ENCODE measurements at places on chromosomes 6 and 20.

DNA sequence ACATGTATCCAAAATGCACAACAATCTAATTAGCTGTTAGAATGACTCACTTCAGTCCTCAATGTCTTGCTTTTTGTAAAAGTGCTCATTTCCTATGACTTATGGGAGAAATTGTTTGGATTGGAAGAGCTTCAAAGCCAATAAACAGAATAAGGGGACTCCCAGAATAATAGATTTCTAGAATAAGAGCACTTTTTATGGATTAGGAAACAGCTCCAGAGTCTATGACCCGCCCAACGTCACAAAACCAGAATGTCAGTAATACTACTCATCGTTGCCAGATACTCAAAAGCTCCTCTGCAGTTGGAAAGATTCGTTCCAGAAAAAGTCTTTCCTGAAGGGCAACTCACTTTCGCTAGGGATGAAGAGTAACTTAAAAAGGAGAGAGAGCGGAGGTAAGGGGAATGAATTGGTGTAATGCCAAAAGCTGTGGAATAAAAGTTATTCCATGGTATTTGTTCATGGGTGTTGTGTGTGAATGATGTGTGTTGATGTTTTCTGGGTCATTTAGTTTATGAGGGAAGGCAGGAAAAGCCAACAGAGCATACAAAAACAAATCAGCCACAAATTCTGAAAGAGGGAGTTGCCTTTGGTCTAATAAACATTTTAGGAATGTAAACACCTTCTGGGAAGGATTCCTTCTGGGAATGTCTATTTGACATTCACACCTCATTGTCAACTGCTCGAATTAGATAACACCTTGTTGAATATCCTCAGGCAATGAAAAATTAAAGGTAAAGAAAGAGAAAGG is 64.6 kb downstream of the SYNE1 start:
- DNase-seq, result no peak

DNA sequence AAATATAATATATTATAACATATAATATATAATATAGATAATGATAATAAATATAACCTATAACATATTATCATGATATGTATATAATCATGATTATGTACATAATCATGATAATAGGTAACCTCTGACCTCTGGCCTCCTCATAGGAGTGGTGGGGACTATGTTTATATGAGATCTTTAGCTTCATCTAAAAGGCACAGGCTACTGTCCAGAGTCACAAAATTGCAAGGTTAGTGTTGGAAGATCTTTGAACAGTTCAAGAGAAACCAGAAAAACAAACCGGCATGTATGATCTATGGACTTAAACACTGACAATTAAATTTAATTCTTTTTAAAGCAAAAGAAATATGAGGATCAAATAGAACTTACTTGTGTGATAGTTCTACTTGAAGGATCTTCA is 55.7 kb upstream of the TINAG start:
- no peak for DNase-seq

DNA sequence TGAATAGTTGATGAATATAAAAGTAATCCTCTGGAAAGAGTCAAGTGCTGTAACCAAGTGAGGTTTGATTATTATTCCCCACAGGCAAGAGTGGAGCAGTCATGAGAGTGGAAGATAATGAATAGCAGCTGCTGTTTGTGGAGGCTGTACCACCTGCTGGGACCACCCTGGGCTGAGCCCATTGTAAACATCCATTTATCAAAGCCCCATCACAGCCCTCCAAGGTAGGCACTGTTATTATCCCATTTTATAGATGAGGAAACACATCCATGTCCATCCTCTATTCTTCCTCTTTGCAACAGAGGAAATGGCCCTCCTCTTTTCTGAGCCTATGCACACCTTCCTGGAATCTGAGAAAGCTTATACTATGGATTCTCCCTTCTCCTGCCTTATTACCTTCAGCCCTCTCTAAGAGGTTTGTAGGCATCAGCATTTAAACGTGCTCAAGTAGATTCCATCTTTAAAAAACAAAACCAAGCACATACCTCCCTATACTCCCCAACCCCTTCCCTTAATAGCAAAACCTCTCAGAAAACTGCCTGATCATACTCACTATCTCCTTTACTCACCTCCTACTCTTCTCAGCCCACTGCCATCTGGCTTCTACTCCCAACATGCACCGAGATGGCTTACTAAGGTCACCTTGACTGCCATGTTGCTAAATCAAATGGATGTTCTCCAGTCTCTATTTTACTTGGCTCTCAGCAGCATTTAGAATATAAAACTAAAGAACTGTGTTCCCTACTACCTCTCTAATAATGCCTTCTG is 37.1 kb downstream of the CDH22 start:
- DNase-seq, result no peak

DNA sequence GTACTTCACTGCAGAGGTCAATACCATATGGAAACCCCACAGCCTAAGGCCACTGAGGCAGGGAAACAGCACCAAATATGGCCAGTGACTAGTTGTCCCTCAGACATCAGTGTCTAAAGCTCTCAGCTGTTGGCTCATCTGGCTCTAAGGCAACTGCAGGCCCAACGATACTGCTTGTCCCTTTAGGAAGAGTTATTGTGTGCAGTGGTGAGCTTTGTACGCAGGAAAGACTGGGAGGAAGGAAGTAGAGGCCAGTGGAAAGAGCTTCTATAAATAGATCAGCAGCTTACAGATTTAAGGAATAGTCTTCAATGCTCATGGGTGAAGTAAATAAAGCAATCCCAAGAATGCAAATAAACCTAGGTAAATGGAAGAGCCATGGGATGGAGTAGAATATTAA is 29.3 kb downstream of the DNAAF9 start:
- no peak for DNase-seq

DNA sequence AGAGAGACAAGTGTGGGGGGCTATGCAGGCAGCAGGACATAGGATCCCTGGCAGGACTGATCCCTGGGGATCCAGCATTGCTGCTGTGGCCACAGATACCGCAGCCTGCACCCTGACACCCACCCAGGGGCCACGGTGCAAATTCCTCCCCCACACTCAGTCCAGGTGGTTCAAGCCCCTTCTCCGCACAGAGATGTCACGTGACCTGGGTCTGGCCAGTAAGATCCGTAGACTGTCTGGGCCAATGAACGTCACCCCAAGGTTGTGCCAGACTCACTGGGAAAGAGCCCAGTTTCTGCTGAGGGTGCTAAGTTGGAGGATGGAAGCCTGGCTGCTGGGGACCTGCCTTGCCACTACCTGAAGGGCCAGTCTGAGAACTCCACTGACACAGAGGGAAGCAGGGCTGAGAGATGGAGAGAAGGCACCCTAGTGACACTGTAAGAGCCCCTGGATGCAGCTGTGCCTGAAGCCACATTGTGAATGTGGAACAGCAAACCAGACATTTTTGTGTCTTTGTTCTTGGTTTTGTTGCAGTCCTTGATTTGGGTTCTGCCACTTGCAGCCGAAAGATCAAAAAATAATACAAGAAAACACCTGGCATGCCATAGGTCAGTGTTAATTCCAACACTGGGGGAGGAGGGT is 228.6 kb downstream of the PREX1 start:
- no peak for DNase-seq

DNA sequence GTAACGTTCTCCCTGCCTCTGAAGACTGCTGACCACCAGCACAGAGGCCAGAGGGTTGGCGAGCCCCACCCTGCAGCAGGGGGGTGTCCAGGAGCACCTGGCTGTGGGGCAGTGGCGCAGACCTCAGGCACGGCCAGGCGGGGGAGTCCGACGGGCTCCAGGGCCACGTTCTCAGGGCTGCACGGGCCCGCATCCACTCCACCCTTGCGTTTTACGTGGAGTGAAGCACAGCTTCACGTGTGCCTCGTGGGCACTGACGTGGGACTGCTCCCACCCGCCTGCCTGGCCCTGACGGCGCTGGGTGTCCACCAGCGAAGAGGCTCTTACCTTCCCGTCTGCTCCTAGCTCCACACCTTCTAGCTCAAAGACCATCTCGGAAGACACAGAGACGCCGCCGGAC is 6.9 kb downstream of the RPS21 start:
- DNase-seq, result no peak

GRCh38 chr6:151442371-151442770 is 9.6 kb downstream of the RMND1 start:
- no peak for DNase-seq

GRCh38 chr6:16544006-16544405 is 217.3 kb downstream of the ATXN1 start:
- DNase-seq, result no peak

- no peak for DNase-seq
Measured at GRCh38 chr6:157516319-157517026, 135.5 kb downstream of the ZDHHC14 start.

- no peak for DNase-seq
Measured at GRCh38 chr6:138570725-138571029, 71.4 kb upstream of the NHSL1 start.

DNA sequence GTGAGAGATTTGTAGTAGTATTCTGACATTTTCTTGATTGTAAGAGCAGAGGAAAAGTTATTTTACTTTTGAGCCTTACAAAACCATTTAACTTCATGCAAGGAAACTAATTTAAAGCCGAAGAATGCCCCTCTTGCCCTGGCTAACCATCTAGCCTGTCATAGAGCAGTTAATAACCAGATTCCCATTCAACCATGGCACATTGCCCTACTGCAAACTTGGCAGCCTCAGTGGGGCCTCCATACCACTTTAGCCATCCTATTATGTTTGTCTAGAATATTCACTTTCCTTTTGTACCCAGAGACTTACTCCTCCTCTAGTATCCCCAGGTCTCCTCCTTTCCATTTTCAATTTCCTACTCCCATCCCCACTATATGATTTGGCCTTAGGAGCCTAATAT is 230.9 kb downstream of the TBC1D7 start:
- DNase-seq, result no peak

GRCh38 chr20:32252189-32252588 is 25.3 kb upstream of the KIF3B start:
- DNase-seq, result no peak

DNA sequence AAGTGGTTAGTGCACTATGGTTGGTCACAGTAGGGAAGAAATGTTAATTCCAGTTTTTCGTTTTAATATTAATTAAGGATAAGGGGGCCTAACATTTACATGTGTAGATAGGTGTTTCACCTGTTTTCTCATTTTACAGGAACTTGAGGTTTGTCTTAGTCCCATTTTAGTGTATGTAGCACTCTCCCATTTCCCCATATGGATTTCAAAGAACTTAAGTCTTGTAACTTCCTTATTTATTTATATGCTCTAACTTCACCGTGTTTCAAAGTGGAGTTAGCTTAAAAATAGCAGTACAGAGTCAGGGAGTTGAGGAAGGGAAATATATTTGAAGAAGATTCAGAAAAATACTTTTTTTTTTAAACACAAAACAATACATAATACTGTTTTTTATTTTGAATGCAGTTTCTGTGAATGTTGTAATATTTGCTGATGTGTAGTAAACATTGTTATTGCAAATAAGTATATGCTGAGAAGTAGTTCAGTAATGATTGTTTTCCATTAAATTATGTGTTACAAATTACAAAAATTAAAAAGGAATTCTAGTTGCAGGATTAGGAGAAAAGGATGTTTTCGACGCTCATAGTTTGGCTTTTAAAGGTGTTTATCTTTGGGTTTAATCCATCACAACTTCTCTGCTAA is 3.5 kb downstream of the SCAF8 start:
- no peak for DNase-seq

DNA sequence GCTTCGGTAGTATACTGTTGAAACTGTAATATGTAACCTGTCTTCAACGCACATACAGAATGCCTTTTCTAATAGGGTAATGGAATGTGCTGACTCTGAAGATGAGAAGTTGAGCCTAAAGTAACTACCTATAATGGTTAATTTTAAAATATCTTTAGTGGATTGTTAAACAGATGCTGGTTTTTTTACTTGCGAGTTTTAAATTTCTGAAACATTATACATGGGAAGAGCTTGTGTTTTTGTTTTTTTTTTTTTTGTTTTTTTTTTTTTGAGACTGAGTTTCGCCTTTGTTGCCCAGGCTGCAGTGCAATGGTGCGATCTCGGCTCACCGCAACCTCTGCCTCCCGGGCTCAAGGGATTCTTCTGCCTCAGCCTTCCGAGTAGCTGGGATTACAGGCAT is 166.9 kb downstream of the JARID2 start:
- no peak for DNase-seq

DNA sequence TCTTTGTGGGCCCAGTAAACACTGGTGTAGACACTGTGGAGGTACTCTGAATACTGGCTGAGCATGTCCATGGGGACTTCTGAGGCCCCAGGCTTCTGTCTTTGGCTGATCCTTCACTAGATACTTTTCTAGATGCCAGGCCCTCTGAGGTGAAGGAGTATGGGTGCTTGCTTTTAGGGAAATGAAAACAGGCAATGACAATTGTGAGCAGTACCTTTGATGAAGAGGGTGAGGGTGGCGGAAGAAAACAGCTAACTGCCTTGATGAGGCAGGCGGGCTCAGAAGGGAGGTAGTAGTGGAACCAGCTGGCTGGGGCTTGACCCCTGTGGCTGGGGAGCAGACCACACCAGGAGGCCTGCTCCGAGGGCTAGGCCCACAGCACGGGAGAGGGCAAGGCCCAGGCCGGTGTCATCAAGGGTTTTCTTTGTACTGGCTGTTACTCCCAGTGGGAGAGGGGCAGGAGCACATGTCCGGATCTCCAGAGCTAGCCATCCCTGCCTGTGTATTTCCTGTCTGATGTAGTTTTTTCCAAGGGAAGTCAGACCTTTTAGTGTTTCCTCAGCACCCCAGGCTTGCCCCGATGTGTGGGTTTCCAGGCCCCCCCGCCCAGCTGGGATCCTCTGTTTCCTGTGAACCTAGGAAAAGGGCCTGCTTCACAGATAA is 3.9 kb downstream of the PLCG1 start:
- DNase-seq, result peak; percentile 20

DNA sequence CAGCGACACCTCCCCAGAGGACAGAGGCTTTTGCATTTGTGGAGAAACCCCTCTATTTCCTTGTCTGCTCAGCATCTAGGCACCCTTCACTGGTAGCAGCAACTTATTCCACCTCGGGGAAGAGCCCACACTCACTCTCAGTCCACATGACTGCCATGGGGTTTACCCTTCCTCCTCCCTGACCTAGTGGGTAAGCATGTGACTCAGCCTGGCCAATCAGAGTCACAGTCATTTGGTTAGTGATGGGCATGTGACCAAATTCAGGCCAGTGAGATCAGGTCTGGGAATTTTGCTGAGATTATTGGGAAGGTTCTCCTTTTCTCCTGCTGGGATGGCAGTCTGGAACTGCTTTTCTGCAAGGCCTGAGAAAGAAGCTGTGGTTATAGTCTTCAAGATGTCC is 145.7 kb upstream of the PHACTR3 start:
- no peak for DNase-seq

GRCh38 chr6:91782802-91783201 is 1195.9 kb upstream of the MAP3K7 start:
- DNase-seq, result no peak

- DNase-seq, result peak; percentile 15
Measured at GRCh38 chr20:14307956-14308355, 29.5 kb downstream of the FLRT3 start.

All from transverse colon (tissue), 4 donors.